ENCODE measurements at places on chromosomes 2 and 18.

GRCh38 chr2:47048801-47049480 is 106.2 kb downstream of the STPG4 start:
- DNase-seq, result no peak

DNA sequence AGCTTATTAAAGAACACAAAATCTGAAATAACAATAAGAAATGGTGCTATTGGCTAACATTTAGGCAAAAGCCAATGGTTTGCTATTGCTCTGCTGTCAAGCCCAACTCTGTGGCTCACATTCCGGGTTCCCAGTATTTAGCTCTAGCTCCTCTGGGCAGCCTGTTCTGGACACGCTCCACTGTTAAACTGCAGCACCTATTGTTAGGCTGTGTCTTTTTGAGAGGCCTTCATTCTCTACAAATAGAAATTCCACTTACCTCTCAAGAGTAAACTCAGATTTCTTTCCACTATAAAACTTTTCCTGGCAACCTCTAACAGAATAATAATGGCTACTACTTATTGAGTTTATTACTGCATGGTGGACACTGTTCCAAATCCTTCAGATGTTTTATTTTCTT is 3.7 kb upstream of the KLHL14 start:
- no peak for DNase-seq

DNA sequence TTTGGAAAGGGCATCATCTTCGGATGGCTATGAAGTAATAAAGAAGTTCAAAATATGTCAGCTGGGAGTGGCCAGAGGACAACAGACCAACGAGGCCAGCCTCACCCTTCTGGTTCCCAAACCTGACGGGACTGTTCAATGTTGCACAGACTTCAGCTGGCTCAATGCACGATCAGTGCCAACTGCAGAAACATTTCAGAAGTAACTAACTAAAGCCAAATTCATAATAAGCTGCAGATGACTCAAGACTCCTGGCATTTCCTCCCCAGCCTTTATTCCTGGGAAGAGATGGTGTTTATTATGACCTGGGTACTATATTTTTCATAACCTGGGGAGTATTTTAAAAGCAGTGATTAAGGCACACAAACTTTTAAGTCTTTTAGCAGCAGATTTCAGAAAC is 3.8 kb upstream of the ATP6V1C2 start:
- DNase-seq, result no peak

- DNase-seq, result no peak
These were observed 63.0 kb upstream of the COX7A2L start for GRCh38 chr2:42424033-42424432.

GRCh38 chr2:128545085-128545484 is 226.4 kb upstream of the HS6ST1 start:
- DNase-seq, result no peak

DNA sequence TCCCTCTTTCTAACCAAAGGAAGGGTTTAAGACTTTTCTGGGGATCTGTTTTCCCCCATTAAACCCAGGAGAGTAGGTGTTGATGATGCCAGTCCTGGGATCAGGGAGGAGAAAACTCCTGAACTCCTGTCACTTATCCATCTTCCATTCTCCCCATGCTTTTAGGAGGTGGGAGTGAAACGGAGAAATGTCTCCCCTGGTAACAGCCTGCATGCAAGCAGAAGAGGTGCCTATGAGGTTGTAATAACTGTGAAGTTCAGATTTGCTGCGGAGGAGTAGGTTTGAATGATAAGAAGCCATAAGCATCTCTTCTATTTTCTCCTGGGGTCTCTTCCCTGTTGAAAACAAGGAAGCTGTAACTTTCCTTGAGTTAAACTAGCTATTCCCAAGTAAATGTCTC is 150.8 kb downstream of the SLC4A3 start:
- no peak for DNase-seq

GRCh38 chr2:105244451-105244850 is 2.9 kb downstream of the GPR45 start:
- no peak for DNase-seq

- no peak for DNase-seq
These were observed 101.7 kb upstream of the RBBP8 start for GRCh38 chr18:22831441-22831904.

GRCh38 chr2:25829828-25830227 is 48.5 kb downstream of the ASXL2 start:
- no peak for DNase-seq

- DNase-seq, result no peak
These were observed 140.6 kb downstream of the CCDC148 start for GRCh38 chr2:158315803-158316414.

DNA sequence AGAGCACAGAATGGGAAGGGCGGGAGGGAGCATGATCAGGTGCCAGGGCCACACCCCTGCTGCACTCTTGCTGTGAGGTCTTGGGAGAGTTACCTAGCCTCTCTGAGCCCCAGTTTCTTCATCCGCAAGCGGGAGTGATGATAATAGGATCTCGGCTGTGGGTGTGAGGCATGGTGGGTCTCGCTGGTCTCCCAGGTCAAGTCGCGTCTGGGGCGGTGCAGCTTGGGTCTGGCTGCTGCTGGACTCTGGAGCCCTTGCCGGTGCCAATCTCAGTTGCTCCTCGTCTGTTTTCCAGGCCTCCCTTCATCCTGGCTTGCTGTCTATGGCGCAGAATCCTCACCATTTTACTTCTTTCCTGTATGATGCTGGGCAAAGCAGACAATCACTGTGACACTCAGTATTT is 130.3 kb upstream of the RAB12 start:
- DNase-seq, result no peak

GRCh38 chr2:43391201-43391877 is 164.9 kb upstream of the ZFP36L2 start:
- no peak for DNase-seq

GRCh38 chr2:112682101-112682500 is 36.4 kb downstream of the SLC20A1 start:
- DNase-seq, result no peak

- no peak for DNase-seq
These were observed 730.6 kb downstream of the TSN start for GRCh38 chr2:122486086-122486485.

- DNase-seq, result no peak
These were observed 5.3 kb downstream of the TEKT4 start for GRCh38 chr2:94876523-94876863.

DNA sequence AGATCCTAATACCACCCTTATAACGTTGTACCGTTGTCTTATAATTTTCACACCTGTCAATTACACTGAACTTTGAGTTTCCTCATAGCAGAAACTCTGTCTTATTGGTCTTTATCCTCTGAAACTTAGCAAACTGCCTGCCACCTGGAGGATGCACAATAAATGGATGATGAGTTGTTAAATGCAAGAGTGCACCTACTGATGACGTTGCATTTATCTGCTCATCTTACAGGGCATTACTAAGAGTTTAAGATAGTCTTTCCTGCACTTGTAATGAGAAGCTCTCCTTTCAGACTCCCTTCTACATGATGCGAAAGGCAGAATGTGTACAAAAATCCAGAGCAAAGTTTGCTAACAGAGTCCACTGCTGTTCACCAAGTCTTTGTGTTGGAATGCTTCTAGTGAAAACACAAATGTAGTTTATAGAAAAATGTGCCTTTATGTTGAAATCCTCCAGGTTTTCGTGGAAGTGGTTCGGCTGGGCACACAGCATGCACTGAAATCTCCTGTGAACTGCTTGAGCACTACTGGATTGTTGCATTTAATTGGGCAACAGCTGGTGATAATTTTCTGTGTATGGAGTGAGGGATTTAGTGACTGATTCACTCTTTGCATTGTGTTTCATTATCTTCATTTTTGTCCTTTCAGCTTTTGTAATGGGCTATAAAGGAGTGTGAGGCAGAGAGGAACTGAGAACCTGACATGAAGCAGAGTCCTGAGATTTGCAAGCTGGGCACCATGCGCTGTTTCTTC is 665.8 kb upstream of the ID2 start:
- DNase-seq, result no peak

- DNase-seq, result no peak
These were observed 335.3 kb downstream of the DLGAP1 start for GRCh38 chr18:4119813-4120212.

DNA sequence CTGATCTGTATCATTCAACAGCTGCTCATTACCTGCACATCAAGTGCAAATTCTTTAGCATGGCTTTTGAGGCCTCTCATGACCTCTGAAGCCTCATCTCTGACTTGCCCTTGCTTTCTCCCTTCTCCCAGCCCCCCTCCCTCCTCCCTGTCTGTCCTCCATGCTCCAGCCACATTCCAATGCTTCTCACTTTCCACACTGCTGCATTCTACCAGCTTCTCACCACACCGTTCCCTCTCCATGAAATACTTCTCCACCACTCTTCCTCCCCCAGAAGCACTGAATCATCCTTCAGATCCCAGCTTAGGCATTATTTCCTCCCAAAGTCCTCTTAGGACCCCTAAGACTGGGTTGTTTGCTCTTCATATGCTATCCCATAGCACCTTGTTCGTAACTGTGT is 26.9 kb downstream of the GCG start:
- DNase-seq, result no peak

GRCh38 chr2:196195302-196195701 is 23.9 kb upstream of the STK17B start:
- no peak for DNase-seq

Measured in CD4-positive, alpha-beta T cell treated with Interleukin-12 subunit alpha and Interleukin-12 subunit beta, for 1 hour (primary cell).